ENCODE measurements at places on chromosomes 7 and 10.

DNA sequence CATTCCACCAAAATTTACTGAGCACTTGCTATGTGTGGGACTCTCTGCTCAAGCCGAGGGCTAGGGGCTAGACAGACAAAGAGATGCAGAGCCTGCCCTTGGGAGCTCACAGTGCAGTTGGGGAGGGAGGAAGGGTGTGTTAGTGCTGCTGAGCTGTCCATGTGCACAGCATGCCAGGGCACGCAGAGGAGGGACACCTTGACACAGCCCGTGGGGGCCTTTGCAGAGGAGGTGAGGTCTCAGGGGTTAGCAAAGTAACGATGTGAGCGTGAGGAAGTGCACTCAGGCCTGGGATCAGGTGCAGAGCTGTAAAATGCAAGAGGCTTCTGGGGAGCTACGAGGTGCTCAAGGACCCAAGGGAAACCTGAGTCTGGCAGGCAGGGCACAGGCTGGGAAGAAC, 16.3 kb downstream of the PRKCQ start:
- DNase-seq: no peak

DNA sequence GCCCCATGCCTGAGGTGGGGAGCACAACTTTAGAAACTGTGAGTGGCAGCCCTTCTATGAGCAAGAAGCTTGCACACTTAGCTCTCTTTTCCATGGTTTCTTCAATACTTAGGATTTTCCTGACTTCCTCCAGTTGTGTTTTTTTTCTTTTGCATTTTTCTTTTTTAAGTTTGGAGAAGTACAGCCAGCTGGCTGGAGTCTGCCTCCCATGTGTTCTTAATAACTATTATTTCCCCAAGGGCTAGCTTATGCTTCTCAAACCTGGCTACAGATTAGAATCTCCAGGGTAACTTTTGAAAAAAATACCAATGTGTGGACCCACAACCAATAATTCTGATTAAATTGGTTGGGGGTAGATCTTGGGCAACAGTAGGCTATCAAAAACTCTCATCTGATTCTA, 37.4 kb upstream of the MEOX2 start:
- no peak for DNase-seq

DNA sequence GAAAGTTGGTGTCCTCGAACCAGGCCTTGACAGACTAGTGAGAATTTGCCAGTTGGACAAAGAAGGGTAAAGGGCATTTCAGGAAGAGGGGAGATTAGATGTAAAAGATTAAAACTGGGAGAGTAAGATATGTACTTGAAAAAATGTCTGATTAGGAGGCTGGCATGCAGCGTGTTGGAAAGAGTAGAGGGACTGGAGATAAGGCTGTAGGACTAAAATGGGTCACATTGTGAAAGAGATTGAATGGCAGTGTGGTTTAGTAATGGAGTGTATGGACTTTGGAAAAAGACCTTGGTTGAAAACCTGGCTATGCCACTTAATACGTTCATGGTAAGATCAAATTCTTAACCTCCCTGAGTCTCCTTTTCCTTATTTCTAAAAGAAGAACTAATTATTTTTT, 14.1 kb downstream of the CREM start:
- no peak for DNase-seq

GRCh38 chr10:75613685-75614504, 182.5 kb downstream of the LRMDA start:
- no peak for DNase-seq

DNA sequence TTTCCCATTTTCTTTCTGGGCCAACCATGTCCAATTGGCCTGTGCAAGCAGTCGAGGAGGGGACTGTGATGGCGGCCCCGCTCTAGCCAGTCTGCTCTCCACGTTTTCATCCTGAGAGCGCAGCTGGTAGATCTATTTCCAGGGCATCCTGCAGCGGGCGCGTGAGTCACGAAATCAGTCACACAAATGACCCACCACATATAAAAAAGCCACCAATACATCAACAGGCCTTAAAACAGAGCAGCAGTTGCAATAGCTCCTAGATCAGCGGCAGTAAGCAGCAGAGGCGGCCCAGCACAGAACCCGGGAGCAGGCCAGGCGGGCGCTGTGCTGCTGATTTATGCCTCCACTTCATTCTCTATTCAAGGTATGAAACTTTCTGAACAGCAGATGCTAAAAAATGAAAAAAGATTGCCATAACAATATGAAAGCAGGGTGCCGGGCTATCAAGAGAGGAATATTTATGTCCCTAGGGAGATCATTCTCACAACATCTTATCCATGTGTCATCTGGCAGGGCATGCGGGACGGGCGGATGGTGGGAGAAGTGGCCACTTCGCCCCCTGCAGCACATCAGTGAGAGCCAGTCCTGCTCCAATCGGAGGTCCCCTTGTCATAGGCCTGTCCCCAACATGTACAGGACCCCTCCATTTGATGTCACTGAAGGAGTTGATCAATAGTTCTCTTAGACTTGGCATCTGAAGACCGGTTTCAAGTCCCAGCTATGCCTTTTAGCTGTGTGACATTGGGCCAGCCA, 98.0 kb upstream of the GPR26 start:
- DNase-seq: no peak

DNA sequence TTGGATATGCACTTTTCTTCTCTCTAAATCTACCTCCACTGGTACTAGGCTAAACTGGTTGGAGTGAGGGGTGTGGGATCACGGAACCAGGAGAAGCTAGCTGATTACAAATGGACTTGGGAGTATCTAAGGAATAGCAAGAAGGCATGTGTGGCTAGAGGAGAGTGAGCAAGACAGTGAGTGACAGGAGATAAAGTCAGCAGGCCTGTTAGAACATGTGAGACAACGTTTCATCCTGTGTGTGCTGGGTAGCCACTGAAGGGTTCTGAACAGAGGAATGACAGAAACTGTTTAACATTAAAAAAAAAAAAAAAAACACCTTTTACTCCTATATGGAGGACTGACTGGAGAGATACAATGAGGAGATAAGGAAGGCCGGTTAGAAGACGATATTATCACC, 51.7 kb downstream of the ZNF438 start:
- no peak for DNase-seq

DNA sequence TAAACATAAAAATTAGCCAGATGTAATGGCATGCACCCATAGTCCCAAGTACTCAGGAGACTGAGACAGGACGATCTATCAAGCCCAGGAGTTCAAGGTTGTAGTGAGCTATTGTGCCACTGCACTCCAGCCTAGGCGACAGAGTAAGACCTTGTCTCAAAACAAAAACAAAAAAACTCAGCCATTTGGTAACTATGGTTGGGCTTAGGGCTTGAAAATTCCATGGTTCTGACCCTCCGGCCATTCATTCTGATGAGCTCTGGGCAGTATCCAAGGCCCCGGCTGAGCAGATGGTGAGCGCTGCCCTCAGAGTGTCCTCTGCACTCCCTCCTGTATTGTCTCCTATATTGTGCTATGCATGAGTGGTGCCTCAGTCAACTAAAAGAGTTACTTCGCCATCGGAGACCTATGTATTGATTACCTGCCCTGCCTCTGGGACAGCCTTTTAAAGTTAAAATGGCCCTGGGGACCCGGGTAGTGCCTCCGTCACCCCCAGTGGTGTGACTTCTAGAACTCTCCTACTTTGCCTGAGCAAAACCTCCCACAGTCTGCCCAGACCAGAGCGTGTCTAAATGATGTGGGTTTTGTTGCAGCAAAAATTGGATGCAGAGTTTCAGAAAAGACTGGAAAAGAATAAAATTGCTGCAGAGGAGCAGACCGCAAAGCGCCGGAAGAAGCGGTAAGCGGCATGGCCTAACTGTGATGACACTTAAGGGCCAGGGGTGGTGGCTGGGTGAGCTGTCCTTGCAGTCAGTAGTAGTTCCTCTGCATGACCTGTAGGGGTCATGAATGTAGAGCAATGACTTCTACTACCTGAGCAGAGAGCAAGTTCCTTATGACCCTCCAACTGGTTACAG, 8.1 kb downstream of the PRKRIP1 start:
- DNase-seq: no peak

GRCh38 chr10:13440185-13441061, 88.4 kb downstream of the BEND7 start:
- no peak for DNase-seq

DNA sequence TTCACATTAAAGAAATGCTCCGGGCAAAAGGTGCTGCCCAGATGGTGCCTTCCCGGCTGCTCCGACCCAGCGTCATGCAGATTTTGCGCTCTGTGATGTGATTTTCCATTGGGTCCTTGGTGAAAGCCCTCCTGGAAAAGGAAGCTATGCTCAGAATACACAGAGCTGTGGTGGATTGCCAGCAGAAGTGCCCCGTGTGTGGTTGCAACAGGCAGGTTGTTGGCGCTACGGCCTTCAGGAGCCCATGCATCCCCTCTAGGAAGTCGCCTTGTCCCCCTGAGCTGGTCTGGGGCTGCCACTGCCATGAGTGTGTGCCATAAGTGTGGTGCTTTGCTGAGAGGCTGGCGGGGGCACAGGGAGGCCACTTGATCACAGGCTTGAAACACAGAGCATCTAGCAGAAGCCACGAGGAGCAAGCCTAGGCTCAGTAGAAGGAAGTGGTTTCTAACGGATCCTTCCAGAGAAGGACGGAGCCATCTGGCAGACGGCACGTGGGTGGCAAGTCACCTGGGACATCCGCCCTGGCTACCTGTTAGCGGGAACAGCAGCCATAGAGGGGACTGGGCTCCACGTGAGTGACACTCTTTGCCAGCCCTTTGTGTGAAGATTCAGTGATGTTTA, 210.9 kb downstream of the CUX1 start:
- DNase-seq: no peak

DNA sequence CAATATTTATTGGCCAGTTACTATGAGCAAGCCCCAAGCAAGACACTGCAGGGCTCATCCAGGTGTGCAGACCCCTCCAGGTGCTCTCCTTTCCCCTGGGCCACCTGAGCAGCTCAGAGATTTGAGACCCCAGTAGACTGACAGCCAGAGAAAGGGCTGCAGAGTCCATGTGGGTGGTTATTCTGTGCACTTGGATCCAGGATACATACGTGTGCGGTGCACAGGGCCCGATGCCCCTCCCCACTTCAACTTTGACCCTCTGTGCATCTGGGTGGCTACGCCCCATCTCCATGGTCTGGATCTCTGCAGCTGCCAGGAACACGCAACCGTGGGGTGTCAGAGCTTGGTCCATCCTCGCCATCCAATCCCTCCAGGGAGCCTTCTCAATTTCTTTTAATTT, 72.9 kb downstream of the MKI67 start:
- DNase-seq: no peak

DNA sequence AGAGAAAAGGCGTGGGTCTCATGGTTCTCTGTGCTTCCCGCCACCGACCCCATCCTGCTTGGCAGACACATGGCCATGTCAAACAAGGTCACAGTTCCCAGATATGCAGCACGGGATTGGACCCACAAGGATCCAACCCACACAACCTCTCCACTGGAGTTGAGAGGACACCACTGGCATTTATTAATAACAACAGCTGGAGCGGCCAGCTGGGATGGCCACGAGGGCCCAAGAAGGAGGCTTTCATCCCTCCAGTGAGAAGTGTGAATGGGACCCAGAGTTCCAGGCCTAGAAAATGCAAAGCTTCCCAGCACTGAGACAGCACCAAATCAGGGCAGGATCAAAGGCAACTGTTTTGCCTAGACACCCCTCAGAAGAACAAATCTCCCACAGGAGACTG, 31.5 kb downstream of the FGFR2 start:
- DNase-seq: no peak

GRCh38 chr7:75738604-75738974, at the start of gene HIP1:
Gene HIP1 (minus strand): TSS chr7:75738941. CDS start chr7:75738920, 21 bp downstream.
- no peak for DNase-seq

GRCh38 chr7:9645756-9646155, 1212.3 kb downstream of the NXPH1 start:
- no peak for DNase-seq

DNA sequence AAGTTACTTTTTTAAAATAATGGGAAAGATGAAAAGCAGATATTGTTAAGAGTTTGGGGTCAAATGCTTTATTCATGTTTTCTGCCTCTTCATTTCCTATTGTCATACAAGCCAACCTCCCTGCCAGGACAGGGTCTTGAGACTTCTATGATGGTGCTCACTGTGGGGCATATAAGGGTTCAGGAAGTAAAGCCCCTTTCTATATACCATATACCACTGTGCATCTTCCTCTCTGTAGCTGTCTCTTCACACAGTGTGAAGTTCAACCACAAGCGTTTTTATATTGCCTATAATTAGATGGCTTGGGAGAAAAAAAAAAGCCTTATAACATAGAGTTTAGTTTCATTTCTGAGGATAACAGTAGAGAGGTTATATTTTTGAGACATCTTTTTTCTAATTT, 389.8 kb upstream of the SORCS1 start:
- no peak for DNase-seq

GRCh38 chr7:36062154-36062815, 90.8 kb upstream of the EEPD1 start:
- DNase-seq: no peak

- no peak for DNase-seq
Observed at GRCh38 chr7:93861325-93861949, 29.1 kb downstream of the TFPI2 start.

DNA sequence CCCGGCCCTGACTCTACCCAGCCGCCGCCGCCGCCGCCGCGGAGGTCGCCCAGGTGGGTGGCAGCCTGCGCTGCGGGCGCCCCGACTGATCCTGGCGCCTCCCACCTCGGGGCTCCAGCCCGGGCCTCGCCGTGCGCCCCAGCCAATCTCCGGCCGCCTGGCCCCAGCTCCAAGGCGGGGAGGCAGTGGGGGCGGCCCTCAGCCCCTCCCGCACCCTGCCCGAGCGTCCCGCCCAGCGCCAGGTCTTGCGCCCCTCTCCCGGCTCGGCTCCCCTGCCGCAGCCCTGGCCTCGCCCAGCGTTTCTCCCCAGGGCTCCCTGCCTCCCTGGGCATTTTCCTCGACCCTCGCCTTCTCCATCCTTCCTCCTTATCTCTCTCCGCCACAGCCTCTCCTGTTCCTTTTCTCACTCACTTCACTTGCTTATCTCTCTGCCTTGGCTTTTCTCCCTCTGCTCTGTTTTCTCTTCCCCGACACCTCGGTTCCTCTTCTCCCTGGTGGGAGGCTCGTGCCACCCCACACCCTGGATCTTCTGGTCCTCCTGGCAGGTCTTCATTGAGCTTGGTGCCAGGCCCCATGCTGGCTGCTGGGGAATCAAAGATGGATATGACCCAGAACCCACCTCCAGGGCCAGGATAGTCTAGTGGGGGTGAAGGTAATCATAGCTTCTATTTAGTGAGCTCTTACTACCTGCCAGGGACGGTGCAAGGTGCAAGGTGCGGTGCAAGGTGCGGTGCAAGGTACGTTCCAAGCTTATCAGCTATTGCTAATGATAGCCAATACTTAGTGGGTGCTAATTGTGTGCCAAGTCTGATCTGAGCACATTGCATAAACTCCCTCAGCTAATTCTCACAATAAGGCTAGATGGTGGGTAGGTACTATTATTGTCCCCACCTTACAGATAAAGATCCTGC, at the start of gene SFRP5:
Gene SFRP5, minus strand, starts transcription at position 87 of the 911 bp plus-strand sequence. CDS start 166 bp downstream, outside the sequence.
- DNase-seq: no peak

Measured in LNCaP clone FGC (cell line).